ENCODE measurements at places on chromosomes 5 and 9.

- no peak for DNase-seq
Measured at GRCh38 chr9:89668866-89669246, 64.0 kb downstream of the GADD45G start.

GRCh38 chr5:104643320-104643719 lies 1080.7 kb upstream of the NUDT12 start:
- DNase-seq: no peak

GRCh38 chr5:133713751-133714150 lies 101.4 kb upstream of the FSTL4 start:
- DNase-seq: no peak

DNA sequence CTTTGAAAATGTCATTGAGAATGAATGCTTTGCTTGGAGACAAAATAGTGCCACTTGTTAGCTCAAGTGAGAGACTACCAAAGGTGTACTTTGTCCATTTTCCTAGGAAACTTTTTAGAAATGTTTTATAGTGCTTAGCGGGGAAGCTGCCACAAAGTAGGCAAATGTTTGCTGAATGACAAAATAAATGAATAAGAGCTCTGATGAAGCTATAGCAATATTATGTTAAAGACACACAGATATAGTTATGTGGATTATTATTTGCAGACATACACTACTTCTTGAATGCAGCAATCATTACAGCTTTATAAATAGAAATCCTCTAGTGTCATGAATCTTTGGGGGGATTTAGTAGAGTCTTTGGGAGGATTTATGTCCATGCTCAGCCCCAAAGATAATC lies 92.7 kb upstream of the C6 start:
- DNase-seq: no peak

DNA sequence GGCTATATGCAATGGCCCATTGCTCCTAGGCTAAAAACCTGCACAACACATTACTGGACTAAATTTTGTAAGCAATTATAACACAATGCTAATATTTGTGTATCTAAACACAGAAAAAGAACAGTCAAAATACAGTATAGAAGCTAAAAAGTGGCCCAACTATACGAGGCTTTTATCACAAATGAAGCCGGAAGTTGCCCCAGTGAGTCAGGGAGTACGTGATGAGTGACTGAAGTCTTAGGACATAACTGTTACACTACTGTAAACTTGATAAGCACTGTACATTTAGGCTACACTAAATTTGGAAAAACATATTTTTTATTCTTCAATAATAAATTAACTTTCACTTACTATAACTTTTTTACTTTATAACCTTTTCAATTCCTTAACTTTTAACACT lies 105.2 kb upstream of the PRR16 start:
- DNase-seq: no peak

GRCh38 chr9:132008855-132009812 lies 70.5 kb downstream of the MED27 start:
- DNase-seq: no peak

DNA sequence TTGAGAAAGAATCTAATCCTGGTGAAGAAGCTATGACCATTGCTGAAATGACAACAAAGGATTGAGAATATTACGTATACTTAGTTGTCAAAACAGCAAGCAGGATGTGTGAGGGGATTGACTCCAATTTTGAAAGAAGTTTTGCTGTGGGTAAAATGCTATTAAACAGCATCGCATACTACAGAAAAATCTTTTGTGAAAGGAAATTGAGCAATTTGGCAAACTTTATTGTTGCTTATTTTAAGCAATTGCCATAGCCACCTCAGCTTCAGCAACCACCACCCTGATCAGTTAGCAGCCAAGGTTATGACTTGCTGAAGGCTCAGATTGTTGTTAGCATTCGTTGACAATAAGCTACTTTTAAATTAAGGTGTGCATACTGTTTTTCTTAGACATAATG lies 22.5 kb upstream of the ARL14EPL start:
- no peak for DNase-seq

- DNase-seq: no peak
Measured at GRCh38 chr9:86945728-86946200, 1.5 kb downstream of the GAS1 start.

GRCh38 chr5:128304791-128305190 lies 221.2 kb downstream of the SLC12A2 start:
- no peak for DNase-seq

GRCh38 chr5:121019734-121020133 lies 555.6 kb downstream of the PRR16 start:
- no peak for DNase-seq

DNA sequence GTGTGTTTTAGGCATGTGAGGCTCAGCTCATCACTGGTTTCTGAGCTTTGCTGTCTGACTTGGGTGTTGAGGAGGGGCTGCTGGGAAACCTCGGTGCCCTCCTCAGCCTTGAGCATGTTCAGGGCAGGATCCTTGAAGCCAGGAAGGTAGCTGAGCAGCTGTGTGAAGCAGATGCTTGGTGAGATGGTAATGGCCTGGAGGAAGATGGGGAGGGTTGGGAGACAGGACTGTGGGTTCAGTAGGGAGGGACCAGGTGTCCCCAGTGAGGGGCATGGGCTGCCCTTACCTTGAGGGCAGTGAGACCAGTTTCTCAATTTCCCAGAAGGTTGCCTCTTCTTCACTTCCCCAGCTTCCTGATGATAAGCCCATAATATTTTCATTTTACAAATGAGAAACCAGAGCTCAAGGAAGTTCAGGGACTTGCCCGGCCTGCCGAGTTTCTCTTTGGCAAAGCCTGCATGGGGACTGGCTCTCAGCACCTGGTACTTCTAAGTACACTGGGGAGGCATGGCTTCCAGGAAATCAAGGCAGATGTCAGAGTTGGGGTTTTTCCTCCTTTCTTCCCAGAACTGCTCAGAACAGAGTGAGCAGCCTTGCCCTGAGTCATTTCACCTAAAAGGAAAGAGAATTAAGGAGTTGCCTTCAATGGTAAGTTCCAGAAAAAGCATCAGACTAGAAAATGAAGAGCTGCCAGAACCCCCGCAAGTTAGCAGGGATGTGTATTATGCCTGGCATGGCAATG lies 225.7 kb downstream of the MAST4 start:
- DNase-seq: peak; percentile 19

DNA sequence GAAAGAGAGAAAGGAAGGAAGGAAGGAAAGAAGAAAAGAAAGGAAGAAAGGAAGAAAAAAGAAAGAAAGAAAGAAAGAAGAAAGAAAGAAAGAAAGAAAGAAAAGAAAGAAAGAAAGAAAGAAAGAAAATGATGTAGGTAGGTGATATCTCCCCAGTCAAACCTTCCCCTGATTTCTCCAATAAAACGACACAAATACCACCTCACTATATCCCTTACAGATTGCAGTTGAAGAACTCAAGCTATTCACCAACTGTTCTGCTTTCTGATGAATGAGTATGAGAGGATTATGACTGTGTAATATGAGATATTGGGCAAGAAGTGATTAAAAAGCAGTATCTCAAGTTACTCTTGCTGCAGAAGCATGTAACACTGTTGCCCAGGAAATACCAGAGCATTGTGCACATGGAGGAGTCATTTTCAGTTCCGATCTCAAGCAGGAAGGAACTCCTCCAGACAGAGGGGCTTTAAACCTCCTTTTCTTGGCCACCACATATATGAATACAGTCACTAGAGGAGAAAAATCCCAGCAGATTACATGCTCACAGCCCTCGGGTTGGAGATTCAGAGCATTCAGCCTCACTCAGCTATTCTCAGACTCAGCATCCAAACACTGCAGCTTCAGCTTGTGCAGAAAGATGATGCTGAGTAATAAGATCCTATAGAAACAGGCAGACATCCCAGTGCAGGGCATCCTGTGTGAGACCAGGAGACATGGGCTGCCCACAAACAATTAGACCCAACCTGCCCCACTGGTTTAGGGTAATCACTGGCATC lies 61.4 kb downstream of the UGCG start:
- DNase-seq: no peak

- DNase-seq: no peak
Measured at GRCh38 chr5:113268232-113268631, 166.6 kb downstream of the TSSK1B start.

- DNase-seq: no peak
Measured at GRCh38 chr9:80892703-80893102, 796.6 kb downstream of the TLE1 start.

DNA sequence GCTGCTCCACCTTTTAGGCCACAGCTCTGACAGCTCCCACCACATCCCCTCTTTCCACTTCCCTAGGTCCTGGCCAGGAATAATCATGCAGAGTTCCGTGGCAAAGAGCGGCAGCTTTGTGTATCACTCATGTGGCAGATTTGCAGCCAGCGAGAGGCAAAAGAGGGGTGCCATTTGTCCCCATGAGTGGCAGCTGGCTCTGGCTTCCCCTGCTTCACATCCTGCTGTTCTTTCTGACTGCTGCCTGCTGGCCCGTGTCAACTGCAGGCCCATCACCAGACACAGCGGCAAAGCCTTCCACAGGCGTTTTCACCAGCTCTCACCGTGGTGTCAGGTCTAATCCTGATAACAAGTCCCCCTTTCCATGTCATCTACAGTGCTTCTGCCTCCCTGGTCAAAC lies 430.6 kb upstream of the DAP start:
- DNase-seq: no peak

DNA sequence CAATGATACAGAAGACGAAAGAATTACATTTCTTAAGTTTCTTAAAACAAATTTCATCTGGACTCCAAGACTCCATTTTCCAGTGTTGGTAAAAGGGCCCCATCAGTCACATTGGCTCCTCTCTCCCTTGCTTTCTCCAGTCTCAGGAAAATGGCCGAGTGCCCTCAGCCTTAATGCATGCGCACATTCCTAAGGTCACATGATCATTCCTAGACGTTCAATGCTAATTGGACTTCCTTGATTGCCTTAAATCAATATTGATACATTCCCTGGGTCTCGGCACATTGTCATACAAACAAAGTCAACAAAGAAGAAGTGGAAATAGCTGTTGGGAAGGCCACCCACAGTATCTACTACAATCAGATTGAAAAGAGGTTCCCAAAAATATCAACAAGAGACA lies 413.6 kb upstream of the GRAMD2B start:
- DNase-seq: no peak

GRCh38 chr5:34751807-34752736 lies 86.9 kb upstream of the TTC23L start:
- no peak for DNase-seq

GRCh38 chr5:55033568-55033967 lies 9.5 kb downstream of the GZMK start:
- DNase-seq: no peak

GRCh38 chr5:95900383-95900958 lies 61.2 kb downstream of the ELL2 start:
- no peak for DNase-seq

DNA sequence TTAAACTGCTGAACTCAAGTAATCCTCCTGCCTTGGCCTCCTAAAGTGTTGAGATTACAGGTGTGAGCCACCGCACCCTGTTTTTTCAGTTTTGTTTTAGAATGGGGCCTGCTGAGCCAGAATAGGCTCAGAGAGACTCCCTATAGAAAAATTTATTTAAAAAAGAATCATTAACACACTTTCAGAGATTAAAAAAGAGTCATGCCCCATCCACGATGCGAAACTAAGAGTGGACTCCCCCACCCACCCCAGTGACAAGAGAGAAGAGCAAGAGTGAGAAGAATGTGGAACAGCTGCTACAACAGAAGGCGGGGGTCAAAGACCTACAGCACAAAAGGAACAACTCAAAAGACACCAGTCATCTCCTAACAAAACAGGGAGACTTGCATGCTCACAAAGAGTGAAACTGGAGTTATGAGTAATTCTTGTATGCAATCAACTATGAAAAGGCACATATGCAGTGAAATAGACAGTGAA lies 47.2 kb downstream of the GLDC start:
- no peak for DNase-seq
